ENCODE measurements at places on chromosomes 1 and 21.

DNA sequence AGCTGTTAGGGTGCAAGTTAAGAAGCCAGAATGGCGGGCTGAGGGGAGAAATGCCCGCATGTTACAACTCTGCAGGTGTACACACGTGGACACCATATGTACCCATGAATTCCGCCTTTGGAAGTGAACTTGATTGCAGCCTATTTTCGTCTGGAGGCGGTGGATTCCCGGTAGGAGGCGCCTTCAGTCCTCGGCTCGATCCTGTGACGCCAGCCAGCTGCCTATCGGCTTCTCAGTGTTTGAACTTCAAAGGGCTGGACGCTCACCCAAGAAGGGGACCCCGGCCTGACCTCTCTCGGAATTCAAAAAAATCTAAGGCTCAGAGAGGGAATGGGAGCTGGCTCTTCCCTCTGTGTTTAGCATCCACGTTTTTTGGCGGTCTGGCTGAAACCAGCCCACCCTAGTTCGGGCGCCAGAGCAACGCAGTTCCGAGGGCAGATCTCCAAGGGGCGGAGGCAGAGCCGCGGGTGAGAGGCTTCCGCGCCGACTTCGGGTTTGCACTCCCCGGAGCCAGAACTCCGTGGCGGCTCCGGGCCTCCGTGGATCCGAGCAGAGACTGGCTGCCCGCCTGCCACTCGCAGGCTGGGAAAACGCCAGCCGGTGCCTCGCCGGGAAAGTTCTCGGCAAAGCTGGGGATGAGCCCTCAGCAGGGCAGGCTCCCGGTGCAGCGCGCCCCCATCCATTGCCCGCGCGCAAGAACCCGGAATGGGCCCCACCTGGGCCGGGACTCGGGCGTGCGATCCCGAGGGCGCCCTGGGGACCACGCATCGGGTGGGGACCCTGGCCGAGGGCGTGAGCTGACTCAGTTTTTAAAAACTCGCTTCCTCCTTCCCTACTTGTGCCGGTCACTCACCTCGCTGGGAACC, 996 bp upstream of the TMEM51 start:
- no peak for DNase-seq

- no peak for DNase-seq
Measured at GRCh38 chr1:33222381-33222780, 33.9 kb upstream of the ZNF362 start.

DNA sequence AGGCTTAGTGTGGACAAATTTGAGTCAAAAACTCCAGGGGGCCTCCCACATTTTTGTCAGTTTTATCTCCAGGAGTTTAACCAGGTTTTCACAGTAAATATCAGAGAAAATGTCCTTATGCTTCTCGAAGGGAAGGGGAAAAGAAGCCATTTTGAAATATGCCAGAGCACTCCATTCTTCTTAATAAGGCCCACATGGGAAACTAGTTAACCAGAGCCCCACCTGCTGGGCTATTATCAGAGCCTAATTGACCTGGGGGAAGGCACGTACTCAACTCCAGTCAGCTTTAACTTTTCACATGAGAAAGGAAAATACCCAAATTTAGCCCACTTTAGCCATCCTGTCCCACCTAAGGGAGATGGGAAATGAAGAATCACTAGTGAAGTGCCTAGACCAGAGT, 296.3 kb downstream of the PTBP2 start:
- no peak for DNase-seq

DNA sequence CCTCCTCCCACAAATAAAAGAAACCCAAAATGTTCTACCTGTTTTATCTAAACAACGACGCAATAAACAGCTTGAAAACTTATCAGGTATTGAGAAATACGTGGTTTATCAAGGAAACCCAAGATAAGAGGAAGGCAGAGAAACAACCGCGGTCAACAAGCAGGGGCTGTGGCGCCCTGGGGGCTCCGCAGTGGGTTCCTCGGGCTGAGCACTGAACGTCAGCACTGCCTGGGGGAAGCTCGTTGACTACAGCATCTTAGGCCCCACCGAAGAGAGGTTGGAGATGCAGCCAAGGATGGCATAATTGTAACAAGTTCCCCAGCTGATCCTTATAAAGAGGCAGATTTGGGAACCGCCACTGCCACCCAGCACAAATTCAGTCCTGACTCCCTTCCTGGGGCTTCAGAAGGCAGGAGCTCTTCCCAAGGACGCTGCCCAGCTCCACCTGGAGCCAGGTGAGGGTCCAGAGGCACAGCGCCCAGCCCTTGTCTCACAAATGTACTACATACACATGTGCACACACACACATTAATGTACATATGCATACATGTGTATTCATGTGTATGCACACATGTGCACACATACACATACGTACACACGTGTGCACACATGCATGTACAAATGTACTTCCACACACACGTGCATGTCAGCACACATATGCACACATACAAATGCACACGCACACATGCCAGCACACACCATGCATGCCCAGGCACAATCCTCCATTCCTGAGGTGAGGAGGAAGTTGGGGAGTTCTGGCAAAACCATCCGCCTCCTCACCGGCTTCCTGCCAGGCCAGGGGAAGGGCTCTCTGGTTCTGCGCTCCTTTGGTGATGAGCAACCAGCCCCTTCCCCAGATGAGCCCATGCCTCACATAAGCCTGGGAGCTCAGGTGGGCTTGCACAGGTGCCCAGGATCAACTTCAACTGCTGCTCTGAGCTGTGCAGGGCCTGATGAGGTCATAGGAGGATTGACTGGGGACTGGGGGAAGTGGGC, 251.1 kb downstream of the NPHP4 start:
- no peak for DNase-seq

DNA sequence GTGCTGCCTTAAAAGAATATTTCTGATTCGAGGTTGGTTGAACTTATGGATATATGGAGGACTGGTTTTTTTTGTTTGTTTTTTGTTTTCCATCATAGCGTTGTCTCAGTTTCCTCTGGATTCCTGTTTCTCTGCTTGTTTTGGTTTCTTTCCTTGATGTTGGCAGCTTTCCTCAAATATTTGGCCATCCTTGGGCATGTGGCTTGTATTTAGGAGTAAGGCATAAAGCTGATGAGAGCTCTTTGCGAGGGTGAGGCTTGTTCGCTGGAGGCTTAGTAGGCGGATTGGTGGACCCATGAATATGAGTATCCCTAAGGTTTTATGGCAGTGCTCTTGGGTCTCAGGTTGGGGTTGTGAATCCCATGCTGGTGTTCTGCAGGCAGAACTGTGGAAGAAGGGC, 22.9 kb downstream of the DYRK1A start:
- DNase-seq: no peak

DNA sequence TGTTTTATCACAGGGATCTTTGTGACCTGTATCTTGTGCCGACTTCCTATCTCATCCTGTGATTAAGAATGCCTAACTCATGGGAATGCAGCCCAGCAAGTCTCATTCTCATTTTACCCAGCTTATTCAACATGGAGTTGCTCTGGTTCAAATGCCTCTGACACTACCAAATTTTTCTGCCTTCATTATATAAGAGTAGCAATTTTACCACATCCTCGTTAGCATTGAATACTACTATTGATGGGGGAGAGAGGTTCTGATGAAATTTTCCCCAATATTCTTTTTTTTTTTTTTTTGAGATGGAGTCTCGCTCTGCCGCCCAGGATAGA, 44.5 kb upstream of the PPIH start:
- DNase-seq: no peak

DNA sequence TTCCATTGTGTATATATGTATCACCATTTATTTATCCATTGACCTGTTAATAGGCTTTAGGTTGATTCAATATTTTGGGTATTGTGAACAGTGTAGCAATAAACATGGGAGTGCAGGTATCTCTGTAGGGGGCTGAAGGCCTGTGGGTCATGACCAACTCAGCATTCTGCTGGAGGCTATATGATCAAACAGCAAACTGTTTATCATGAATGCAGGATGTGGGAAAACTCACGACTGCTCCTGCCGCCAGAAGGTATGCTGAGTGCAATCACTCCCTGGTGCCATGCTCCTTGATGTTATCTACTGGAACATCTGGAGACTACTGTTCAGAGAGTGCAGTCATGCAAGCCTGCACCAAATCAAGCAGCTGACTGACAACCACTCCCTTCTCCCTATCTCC, 275.2 kb downstream of the COL11A1 start:
- DNase-seq: no peak

GRCh38 chr1:152347116-152347728, 12.6 kb downstream of the FLG2 start:
- DNase-seq: peak; percentile 54

DNA sequence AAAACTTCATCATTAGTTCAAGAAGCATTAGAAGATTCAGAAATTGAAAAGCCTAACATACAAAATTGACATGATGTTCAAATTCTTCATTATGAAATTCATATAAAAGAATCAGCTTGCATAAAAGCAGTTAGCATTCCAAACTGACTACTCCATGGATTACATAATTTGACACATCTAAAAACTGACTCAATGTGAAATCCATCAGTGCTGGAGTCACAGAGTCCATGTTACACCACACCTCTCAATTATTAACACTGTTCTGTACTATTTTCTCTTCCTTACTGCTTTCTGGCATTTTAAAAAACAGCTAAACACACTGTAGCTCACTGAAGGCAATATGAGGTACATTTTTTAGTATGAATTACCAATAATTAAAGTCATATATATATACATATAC, 28.0 kb downstream of the ARHGAP29 start:
- DNase-seq: no peak

DNA sequence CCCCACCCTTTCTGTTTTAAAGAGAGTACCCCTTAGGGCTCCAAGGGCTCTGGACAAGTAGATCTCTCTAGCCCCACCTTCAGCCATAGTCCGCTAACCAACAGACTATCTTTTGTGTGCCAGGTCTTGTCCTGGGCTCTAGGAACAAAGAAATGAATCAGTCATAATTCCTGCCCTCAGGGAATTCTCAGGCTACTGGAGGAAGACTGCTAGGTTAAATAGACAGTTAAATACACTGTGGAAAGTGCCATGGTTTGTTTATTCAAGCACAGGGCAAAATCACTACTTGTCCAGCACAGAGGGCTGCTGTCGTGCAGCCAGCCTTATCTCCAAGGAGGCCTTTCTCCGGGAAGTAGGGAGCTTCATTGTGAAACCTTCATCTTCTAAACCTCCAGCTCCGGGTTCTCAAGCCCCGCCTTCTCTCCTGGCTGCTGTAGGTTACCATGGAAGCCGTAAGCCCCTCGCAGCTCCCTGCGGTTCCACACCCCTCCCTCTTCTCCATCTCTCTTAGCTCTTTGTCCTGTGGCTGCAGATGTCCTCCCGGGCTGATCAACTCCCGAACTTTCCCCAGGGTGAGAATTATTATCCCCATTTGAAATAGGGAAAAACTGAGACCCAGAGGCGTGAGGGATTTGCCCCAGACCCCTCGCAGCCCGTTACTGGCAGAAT, 29.8 kb downstream of the SHISAL2A start:
- no peak for DNase-seq

DNA sequence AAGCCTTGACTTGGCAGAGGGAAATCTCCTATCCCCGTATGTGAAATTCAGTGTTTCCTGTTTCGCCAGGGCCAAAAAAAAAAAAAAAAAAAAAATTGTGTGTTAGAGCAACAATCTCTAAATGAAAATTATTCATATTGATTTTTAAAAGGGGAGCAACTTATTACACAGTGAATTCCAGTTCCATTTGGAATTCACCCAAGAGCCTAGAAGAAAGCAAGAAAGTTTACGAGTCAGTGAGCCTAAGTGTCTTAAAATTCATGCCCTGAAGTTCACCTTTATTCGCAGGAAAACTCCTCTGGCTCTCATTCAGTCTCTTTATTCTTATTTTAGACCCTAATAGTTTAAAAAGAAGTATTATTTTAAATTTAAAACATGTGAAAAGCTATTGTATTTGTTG, 42.1 kb upstream of the HUNK start:
- DNase-seq: no peak

- no peak for DNase-seq
Measured at GRCh38 chr1:32406629-32407111, 12.4 kb upstream of the BSDC1 start.

- DNase-seq: no peak
Measured at GRCh38 chr1:74430342-74430934, 82.0 kb downstream of the LRRC53 start.

DNA sequence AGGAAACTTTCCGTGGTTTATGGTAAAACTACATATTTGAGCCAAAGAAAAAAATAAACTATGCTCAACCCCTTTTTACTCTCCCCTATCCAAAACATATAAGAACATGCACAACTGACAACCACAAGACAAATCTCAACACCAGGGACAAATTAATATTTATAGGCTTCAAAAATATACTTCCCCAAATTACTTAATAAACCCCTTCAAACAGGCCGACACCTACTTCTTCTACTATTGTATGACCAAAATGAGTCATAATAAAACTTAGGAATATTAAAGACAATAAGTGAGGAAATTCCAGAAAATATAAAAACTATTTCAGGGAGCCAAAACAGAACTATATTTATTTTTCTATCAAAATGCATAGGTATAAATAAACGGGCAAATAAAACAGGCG, 71.5 kb downstream of the TGFBR3 start:
- DNase-seq: no peak

DNA sequence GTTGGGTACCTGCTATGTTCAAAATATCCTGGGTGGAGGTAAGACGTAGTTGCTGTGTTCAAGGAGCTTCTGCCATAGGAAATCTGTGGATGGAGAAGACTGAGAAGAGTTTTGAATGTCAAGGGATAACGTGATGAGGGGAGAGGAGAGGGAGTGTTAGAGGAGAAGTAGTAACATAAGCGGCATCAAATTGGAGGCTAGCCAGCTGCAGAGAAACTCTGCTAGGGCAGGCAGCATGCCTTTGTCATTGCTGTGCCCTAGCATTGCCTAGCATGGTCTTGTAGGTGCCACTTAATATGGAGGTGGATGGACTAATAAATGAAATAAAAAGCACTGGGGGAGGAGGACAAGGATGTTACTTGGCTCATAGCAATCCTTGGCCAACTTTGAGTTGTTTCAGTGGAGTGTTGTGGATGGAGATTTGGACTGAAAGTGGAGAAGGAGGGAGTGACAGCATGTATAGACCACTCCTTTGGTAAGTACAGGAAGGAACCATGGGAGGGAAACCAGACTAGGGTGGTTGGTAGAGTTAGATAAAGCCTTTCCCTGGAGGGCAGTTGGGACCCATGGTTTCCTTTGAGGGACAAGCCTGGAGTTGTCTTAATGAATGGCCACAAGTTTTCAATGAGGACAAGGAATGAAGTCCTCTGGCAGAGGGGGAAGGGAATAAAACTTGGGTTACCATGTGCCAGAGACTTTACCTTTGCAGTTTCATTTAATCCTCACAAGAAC, 6.3 kb downstream of the VANGL1 start:
- DNase-seq: no peak

- no peak for DNase-seq
Measured at GRCh38 chr1:64320470-64320869, 117.0 kb downstream of the UBE2U start.

- DNase-seq: no peak
Measured at GRCh38 chr1:95276429-95276828, 42.4 kb downstream of the RWDD3 start.

GRCh38 chr21:15794277-15794912, 64.6 kb downstream of the USP25 start:
- DNase-seq: no peak

DNA sequence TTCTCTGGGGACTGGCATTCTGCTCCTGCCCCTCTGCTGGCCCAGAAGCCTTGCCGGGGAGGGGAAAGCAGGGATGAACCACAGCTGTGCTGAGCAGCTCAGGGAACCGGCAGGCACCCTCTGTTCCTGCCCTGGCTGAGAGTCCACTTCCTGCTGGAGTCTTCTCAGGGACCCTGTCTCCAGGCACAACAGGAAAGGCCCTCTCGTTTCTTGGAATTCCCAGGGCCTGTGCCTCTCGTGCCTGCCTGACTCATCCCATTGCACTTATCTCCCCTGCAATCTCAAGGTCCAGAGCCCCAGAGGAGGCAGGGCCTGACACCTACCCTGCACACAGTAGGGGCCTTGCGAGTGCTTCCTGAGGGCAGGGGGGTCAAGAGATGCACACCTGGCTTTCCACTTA, 1.1 kb upstream of the EDN2 start:
- DNase-seq: no peak

GRCh38 chr1:32741059-32741412, 38.5 kb upstream of the SYNC start:
- no peak for DNase-seq

All from stimulated activated naive CD4-positive, alpha-beta T cell (primary cell).